Left ventricle myocardium superior (tissue), 1 donor: ENCODE measurements at places on chromosomes 1 and 21. TPM values are rescaled to one million over a fixed set of nuclear protein-coding genes. Genes with fewer than 3 reads are reported as not detected.

DNA sequence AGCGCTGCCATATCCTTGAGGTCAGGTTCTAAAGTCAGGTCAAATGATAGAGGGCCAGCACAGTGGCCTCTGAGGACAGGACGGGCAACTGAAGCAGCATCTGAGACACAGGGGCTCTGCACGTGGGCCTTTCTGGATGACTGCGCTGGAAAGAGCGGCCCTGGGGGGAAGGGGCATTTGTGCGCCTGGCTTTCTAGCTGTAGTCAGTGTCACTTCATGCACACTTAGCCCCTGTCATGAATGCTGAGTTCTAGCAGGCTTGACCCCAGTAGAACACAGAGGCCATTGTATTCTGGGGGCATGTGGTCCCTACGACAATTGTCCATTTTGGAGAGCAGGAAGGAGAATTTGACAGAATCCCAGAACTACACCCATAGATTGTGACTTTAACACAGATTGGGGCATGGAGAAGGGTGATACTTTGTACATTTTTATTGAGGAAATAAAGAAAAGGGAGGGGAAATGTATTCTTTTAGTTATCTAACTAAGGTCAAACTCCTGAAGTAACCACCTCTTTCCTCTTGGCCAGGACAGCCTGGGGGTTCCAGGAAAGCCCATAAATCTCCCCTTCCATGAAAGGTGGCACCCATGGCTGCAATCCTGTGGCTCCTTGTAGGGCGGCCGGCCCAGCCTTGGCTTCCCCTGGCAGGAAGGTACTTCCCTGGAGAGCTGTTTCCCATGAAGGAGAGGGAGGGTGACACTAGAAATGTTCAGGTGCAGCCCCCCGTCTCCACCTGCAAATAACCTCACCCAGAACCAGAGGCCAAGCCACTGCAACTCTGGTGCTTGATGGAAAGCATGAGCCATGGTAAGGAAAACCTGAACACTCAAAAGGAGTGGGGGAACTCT lies 34.4 kb downstream of the NTPCR start:
- no peak for DNase-seq

DNA sequence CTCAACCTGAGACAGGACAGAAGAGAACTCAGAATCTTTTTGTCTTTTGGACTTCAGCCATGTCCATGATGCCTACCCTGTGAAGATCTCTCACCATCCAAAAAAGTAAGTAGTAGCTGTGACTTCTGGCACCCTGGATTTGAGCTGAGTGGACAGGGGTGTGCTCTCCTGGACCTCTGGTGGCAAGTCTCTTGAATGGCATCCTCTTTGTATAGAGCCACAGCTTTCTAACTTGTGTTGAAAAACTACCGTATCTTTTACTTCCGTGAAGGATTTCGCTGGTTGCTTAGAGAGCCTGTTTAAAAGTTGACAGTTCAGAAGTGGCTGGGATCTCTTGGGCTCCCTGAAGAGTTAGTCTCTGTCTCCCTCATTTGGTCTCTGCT lies 1.8 kb downstream of the MFN2 start:
- no peak for DNase-seq

- DNase-seq = no peak
Measured at GRCh38 chr1:169110689-169111447, 4.4 kb downstream of the ATP1B1 start.

GRCh38 chr1:61222240-61222639 lies 139.9 kb downstream of the NFIA start:
- DNase-seq = no peak

DNA sequence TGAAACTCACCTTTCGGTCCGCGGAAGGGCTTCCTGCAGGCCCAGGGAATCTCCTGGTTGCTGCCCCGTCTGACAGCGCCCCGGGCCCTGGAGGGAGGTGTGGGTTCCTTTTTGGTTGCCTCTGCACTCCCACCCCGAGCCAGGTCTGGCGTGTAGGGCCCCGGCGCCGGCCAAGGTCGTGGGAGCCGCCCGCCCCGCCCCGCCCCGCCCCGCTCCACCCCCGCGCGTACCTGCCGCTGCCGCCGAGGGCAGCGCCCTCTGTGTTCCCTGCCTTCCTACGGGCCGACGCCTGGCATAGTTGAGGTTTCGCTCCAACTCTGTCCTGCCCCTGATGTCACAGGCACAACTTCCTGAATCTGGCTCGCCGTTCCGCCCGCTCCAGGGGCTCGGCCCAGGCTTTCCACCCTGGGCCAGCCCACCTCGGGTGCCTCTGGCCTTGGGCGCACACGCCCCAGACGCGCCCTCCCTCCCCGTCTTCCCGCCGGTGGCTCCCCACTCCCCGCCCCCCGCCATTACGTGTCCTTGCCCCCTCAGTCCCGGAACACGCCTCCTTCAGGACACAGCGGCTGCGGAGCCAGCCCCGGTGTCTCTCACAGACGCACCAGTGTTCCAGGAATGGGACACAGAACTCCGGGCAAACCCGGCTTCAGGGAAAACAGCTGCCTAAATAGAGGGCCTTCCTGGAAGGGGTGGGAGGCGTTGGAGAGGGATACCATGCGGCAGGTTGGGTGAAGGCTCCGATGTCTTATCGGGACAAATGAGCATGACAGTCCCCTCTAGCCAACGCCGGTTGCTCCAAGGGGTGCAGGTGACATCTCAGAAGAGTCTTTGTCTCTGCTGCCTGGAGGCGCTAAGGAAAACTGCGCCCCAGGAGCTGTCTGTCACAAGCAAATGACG lies at the start of gene KIAA0040:
KIAA0040 (minus strand) TSS at position 147 of the 897 bp plus-strand sequence. CDS start 31,763 bp downstream, outside the sequence.
- peak; percentile 88 for DNase-seq

Gene CHIA
- total RNA-seq = not detected
